ENCODE measurements at places on chromosomes 3 and 15.

DNA sequence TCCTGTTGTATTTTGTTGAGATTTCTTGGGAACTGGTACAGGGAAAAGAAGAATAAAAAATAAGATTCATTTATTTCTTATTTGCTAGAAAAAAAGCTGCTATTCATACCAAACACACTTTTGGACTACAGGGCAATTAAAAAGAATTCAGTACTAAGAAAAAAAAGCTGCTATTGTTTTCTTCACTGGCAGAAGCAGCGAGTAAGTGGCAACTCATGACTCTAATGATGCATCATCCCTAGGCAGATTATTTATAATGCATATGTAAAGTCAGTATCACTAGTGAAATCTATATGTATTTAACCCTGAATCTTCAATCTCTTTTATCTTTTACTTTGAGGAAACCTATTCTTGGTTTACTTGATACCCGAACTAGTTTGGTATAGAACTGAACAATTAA is 15.2 kb downstream of the PFN2 start:
- no peak for DNase-seq

DNA sequence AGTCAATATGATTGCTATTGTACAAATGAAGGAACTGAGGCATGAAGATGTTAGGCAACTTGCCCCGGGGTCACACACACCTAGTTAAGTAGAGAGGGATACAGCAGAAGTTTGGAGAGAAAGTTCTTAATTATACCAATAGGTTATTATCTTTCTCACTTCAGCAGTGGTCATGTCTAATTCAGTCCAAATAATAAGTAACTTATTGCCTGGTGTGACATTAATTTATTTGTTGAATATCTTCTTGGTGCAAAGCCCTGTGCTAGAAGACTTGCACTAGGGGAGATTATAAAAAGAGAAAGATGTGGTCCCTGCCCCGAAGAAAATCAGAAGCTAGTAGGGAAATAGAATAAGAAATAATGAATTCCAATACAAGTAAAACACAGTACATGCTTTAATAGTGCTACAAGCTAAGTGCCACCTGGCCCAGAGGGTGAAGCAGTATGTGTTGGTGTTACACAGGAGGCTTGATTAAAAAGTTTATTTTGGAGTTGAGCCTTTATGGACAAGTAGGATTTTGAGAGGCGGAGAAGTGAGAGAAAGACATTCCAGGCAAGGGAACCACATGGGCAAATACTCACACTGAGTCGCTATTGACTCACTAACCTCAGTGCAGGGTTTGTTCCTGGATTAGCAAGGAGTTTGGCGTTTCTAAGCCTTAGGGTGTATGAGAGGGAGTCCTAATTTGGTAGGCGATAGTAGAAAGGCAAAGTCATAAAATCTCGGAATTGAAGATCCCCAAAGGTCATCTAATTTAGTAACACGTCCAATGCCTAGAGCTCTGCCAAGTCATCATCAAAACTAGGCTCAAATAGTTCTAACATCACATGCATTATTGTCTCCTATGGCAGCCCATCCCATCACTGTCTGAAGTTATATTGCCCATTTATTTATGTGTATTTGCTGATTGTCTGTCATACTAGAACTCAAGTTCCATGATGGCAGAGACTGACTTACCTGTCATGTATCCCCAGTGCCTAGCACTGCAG is 19.2 kb upstream of the GSK3B start:
- DNase-seq = no peak

DNA sequence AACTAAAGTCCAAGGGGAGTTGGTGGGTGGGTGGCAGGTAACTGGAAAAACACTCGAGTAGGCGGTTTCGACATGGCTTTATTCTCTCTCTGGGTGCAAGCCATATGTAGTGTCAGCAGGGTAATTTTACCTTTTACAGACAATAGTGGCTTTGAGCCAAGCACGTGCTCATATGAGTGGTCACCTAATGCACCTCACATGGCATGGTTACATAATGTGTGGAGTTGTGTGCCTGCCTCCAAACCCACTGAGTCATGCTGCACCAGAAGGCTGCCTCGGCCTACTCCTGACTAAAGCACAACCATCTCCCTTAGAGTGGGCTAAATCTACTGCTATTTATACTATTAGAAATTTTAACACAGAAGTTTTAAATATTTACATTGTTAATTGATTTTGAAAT is 16.5 kb downstream of the CCRL2 start:
- DNase-seq = no peak

- DNase-seq = no peak
These were observed 36.0 kb downstream of the PHLDB2 start for GRCh38 chr3:111895071-111895470.

DNA sequence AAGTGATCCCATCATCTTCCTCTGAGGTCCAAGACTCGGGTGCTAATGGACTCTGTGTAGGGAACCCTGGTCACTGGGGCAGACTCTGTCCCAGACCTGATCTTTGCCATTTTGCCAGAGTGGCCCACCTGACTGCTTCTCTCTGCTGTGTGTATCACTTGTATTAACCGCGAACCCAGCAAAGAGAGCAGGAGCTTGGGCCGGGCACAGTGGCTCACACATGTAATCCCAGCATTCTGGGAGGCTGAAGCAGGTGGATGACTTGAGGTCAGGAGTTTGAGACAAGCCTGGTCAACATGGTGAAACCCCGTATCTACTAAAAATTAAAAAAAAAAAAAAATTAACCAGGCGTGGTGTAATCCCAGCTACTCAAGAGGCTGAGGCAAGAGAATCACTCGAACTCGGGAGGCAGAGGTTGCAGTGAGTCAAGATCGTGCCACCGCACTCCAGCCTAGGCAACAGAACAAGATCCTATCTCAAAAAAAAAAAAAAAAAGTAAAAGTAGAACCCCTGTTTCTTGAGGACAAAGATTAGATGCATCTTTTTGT is 32.9 kb upstream of the CYP11A1 start:
- DNase-seq = peak; percentile 35

Measured in activated naive CD4-positive, alpha-beta T cell treated with Interleukin-2 at 50 U/mL for 16 hours (primary cell).